ENCODE measurements at places on chromosomes 12 and 14.

DNA sequence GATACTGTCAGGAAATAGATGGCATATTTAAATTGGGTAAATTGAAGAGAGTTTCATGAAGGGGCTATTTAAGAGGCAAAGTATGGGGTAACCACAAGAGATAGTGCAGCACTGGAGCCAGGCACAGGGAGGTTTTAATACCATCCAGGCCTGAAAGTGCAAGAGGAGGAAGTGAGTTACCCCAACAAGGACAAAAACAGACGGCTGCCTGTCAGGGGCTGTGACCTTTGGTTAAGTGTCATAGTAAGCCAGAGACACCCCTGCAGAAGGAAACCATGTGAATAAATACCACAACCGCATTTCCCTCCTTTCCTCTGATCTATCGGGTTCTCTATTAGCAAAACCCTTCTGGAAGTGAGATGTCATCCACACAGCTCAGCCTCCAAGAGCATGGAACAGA is 122.0 kb upstream of the DHRS4 start:
- no peak for DNase-seq

DNA sequence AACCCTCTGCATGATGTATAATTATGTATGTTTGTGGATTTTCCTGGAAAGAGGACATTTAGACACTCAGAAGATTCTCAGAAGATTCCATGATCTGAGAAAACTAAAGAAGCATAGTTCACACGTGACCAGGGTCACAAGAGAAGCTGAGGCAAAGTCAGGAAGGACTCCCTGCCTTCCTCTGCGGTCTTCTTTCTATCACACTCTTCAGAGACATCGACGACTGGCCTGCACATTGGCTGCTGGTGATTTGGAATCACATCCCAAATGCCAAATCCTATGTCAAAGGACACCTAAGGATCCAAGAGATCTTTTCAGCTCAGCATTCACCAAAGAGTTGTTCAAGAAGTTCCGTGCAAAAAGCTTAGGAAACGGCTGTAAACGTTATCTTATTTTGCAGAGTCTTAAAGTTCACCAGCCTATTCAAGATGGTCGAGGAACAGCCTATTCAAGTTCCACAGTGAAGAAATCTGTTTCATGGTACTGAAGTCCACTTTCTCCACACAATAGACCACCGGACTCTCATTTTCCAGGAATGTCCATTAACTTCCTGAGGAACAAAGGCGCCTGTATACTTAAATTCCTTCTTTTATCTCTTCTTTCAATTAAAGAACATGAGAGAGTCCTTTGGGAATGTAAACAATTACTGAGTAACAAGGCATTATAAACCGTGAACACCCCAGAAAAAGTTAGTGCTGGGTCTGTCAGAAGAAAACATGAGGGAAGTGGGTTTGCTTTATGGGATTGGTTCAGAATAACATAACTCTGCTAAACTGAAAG is 42.1 kb downstream of the IGF1 start:
- DNase-seq, result no peak

GRCh38 chr14:54317391-54317790 is 79.4 kb upstream of the CDKN3 start:
- DNase-seq, result no peak

DNA sequence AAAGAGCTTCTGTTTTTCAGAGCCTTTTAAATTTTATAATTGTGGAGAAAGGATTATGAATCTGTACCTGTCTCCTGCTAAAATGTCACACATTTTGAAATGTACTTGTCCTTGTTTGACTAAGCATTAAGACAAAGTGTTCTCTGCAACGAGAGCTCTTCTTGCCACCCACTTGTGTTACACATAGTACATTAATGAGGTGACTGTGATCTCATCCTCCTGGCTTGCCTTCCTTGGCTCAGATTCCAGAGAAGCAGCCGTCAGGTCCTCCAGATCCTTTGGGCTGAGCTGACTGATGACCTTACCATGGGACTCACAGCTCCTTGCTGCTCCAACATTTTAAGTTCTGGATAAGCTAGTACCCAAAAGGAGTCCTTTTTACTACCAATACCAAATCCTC is 81.4 kb downstream of the BBS10 start:
- peak; percentile 13 for DNase-seq

DNA sequence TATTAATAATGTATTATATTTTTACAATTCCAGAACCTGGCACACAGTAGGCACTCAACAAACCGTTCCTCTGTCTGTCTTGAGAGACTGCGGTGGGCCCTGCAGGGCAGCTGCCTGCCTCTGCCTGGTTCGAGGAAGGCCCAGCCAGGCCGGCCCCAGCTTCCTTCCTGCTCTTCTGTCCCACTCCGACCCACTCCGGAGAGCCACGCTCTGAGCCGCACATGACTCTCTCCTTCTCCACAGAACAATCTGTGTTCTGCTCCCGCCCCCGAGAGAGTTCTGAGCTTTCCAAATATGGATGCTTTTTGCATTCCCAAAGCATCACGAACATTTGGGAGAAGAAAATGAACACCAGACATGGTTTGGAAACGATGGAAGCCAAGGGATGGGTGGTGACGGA is 57.3 kb downstream of the TTC7B start:
- no peak for DNase-seq

DNA sequence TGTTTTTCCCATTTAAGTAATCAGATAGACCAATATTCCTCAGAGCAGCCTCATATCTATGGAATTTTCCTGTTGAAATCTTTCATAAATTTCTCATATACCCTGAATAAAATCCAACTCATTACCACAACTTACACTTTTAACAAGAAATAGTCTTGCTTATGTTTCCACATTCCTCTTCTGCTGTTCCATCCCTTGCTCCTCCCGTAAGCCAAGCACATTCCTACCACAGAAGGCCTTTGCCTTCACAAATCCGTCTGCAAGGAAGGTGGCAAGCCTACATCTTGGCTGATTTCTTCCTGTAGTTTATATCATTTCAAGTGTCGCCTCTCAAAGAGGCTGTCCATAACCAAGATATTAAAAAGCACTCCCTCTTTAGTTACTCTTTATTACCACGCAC is 127.7 kb downstream of the C12orf50 start:
- DNase-seq, result no peak

DNA sequence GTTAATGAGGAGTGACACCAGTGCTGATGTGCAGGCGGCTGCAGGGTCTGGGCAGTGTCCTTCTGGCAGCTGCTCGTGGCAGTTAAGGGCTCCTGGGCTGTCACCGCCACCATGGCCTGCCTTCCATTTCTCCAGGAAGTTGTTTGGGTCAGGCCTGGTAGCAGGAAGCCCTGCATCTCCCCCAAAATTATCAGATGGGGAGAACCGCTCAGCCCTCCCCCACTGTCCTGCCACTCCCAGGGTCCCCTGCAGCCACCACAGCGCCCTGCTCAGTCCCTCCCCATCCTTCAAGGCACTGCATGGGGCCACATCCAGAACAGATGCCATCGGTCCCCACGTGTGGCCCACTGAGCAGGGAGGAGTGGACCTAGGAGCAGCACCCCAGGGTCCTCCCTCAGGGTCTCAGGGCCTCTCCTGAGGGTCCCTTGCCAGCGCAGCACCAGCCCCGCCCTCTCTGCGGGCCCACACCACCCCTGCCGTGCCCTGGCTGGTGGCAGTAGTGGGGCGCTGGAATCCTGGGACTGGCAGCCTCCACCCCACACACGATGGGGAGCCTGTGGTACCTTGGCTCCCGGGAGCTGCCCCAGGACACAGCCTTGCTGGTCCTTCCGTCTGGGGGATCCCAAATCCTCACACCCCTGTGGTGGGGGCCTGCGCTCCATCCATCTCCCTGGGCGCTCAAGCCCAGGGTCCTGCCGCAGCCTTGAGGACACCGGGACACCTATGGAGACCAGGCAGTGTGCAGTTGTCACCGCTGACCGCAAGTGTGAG is 10.3 kb upstream of the AMN start:
- DNase-seq, result no peak

DNA sequence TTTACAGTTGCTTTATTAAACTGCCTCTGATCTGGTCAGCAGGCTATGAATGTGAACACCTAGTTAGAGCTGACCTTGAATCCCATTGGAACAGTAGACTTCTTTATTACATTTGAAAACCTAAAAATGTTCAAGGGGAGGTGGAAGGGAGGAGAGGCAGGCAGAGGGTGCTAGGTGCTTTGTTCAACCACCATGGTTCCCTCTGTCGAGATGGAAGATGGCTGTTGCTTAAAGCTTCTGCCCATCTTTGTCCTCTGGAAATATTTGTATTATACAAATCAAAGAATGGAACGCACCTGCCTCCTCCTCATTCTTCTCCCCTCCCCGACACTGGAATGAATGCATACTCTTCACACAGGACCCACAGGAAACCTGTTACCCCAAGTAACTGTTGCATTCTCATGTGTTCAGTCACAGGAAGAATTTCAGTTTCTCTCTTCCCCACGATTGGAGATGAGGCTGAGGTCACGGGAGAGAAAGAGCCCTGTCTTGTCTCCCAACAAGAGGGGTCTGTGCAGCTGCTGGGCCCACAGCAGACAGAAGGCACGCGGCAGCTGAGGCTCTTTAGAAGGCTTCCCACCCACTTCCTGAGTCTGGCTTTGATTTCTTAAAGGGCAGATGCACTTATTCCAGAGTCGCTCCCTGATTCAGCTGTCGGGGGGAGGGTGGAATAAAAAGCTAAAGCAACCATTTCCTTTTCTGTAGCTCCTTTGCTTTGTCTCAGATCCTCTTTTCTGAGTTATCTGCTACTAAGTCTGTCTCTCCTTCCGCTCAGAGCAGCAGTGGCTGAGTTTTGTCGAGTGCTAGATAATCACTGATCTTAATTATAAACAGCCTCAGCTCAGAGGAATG is 217.9 kb upstream of the BTG1 start:
- peak; percentile 21 for DNase-seq

GRCh38 chr14:33958605-33959226 is 7.8 kb upstream of the EGLN3 start:
- no peak for DNase-seq

DNA sequence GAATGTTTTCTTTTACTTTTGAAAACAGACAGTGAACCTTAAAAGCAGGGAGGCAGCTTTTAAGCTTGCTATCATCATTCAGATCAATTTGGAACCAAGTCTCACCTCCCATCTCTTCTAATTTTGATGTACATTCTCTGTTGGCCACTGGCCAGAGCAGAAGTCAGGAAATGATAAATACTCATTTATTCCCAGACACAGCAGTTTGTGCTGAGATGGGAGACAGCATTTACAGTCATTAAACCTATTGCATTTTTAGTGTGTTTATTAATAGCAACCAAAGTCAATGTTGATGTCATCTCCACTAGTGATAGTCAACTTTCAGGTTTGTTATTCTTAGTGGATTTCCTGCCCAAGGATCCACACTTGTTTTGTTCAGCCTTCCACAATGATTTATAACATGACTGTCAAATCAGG is 320.0 kb upstream of the ATP2B1 start:
- no peak for DNase-seq

GRCh38 chr12:132909030-132909368 is 21.6 kb upstream of the CHFR start:
- no peak for DNase-seq

GRCh38 chr12:44015333-44015941 is 179.6 kb downstream of the TMEM117 start:
- no peak for DNase-seq

- no peak for DNase-seq
Measured at GRCh38 chr12:14883686-14884085, 2.0 kb downstream of the MGP start.

DNA sequence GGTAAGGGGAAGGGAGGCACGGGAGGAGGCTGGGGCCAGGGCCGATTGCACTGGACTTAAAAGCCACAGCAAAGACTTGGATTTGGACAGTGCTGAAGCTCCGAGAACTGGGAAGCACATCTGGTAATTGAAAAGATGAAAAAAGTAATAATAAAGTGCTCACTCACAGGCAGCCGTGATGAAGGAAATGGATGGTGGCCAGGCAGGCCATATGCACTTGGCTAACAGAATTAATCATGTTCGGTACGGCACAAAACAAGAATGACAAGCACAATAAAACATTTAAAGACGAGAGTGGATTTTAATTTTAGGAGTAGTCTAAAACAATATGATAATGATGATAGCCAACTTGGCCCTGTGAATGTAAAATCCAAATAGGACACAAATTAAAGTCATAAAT is 154.3 kb downstream of the VRK1 start:
- DNase-seq, result no peak

GRCh38 chr12:124940393-124941169 is 26.1 kb upstream of the UBC start:
- peak; percentile 96 for DNase-seq

GRCh38 chr14:22978981-22979671 is 3.2 kb downstream of the AJUBA start:
- DNase-seq, result peak; percentile 9

GRCh38 chr12:107115119-107115518 is 21.8 kb upstream of the CRY1 start:
- no peak for DNase-seq

- DNase-seq, result peak; percentile 76
Measured at GRCh38 chr12:5343711-5344110, 88.2 kb upstream of the NTF3 start.

DNA sequence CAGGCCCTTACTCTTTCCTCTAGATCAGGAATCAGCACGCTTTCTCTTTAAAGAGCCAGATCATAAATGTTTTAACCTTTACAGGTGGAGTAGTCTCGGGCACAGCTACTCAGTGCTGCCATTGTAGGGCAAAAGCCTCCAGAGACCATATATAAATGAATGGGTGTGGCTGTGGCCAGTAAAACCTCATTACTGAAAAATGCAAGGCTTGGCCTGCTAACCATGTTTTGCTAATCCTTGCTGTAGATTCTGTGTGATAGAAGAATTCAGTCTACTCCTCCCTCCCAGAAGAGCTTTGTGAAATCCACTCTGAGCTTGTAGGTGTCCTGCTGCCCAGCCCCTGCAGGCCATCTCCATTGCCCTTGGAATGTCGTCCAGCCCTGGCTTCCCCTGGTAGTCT is 58.1 kb downstream of the HSP90AA1 start:
- DNase-seq, result peak; percentile 26

DNA sequence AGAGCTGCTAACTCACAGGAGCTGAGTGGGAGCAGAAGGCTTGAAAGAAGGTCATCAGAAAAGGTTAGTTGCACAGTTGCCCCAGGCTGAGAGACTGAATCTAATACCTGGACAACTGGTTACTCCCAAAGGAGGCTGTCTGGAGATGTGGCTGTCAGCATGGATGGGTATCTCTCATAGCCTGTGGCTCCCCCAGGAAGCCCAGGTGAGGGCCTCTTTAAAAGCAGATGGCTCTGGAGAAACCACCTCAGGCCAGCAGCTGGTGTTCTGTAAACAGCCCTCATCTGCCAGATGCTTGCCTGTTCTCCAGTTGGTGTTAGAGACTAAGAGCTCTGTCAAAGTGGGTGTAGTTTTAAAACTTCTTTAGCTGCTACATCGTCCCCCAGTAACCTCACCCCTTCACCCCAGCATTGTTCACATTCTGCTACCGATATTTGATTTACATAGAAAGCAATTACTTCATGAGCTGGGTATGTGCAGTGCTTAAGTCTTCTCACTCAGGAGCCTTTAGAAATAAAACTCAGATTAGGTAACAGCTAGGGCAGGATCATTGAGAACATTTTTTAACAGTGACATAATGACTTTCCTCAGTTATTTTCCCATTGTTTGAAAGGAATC is 25.8 kb downstream of the DACT1 start:
- DNase-seq, result peak; percentile 90

- no peak for DNase-seq
Measured at GRCh38 chr12:132151145-132151765, 7.0 kb downstream of the NOC4L start.
